ENCODE measurements at places on chromosomes 4 and X.

DNA sequence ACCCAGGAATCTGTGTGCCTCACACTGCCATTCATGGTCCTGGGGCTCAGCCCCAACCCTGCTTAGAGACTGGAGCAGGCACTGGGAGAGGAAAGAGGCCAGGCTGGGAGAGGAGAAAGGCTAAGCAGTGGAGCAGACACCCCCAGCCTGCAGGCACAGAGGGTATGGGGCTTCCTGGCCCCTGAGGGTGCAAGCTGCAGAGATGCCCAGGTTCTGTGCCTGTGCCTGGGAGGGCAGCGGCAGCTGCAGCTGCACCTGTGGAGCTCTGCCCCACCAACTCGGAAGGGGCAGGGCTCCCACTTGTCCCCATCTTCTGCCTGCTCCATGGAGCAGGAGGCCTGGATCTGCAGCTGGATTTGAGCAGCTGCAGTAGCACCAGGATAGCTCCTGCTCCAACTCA lies 47.9 kb downstream of the DMP1 start:
- no peak for DNase-seq

DNA sequence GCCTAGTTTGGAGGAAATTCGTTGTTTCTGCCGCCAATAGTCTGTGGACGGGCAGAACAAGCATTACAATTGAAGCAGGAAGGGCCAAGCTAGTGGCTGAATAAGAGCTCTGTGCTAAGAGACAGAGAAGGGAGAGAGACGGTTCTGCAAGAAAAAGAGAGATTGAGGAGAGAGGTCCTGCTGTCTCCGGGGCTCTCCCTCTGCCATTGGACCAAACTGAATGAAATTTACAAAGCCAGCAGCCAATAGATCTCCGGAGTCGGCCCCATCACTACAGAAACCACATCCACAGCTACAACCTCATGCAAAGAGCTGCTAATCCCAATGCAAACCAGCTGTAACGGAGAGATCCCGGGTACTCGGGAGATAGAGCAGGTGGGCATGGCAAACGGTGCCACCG lies at the start of gene NLGN4X:
Gene NLGN4X, minus strand, starts transcription at position 148 of the 400 bp plus-strand sequence. CDS start 77,401 bp downstream, outside the sequence.
- peak; percentile 23 for DNase-seq

DNA sequence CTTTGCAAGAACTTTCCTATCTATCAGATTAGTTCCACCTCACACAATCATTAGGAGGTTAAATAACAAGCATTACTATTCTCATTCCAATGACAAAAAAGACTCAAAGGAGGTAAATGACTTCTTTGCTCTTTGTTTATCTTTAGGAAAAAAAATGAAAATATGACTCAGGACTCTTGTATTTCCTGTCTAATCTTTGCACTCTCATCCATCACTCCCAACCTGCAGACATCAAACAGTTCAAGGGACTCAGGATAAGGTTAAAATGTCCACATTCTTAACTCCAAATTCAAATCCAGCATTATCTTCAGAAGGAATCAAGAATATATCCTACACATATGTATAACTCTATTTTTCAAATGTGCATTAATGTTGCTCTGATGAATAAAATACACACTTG lies 139.6 kb downstream of the UNC5C start:
- no peak for DNase-seq

- DNase-seq: no peak
Measured at GRCh38 chr4:129751646-129752045, 655.7 kb downstream of the C4orf33 start.

DNA sequence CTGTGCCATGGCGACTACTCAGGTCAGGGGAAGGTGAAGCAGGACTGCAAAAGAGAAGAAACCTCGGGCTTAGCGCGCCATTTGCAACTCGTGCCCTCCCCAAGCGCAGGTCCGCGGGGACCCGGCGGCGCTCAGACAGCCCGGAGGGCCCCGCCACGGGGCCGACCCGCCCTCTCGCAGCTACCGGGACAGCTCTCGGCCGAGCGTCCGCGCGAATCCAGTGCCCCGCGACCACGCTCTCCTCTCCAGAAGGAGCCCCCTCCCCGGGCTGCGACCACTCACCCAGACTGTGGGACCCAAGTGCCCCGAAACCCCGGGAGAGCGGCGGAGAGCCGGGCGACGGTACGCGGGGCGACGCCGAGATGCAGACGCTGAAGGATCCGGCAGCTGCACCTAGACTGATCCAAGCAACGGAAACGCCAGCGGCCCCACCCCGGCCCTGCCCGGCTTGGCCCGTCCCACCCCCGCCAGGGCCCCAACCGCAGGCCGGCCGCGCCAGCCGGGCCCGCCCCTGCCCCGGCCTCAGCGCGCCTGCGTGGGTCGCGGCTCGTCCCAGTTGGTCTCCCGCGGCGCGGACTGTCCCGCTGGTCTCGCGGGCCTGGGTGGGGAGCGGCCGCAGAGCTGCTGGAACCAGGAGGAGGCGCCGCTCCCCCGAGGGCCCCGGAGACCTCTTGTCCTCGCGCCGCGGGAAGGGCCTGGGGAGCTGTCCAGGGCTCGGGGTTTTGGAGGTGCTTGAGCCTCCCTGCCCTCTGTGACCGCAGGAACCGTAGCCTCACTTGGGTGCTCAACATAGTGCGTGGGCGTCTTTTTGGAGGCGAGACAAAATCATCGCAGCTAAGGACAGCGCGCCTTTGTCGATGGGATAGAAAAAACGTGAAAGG lies at the start of gene ANXA5:
Gene ANXA5, minus strand, starts transcription at position 400 of the 881 bp plus-strand sequence. Its CDS starts 391 bp downstream, at position 9.
- DNase-seq: peak; percentile 97
